ENCODE measurements at places on chromosomes 2 and 18.

GRCh38 chr2:144659731-144660275 is 139.9 kb upstream of the ZEB2 start:
- no peak for DNase-seq

DNA sequence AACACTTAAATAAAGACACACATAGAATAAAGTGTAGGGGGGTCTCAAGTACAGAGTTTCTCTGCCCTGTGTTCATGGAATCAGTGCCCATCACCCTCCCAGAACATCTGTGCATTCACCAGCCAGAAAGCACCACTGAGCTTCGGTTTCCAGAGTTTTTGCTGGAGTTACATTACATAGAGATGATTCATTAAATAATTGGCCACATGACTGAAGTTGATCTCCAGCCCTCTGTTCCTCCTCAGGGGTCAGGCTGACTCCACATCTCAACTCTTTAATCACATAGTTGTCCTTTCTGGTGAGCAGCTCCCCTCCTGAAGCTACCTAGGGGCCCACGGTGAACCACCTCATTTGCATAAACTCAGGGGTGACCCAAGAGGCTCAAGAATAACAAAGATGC is 129.8 kb downstream of the METTL4 start:
- DNase-seq, result no peak

DNA sequence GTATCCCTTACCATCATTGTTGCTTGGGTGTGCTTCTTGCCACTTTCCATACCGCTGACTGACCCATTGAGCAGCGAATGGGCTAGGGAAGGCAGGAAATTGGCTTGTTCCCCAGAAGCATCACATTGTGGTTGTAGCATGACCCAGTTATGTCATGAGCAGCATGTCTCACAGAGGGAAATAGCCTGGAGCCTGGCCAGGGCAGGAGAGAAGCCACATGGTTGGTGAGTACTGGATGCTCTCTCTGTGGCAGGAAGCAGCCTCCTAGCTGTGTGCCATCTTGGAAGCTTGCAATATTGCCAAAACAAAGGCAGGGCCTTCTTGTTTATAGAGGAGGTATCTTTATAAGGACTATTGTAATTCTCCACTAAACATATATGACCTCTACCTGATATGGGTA is 482.6 kb downstream of the PIK3C3 start:
- peak; percentile 100 for DNase-seq

DNA sequence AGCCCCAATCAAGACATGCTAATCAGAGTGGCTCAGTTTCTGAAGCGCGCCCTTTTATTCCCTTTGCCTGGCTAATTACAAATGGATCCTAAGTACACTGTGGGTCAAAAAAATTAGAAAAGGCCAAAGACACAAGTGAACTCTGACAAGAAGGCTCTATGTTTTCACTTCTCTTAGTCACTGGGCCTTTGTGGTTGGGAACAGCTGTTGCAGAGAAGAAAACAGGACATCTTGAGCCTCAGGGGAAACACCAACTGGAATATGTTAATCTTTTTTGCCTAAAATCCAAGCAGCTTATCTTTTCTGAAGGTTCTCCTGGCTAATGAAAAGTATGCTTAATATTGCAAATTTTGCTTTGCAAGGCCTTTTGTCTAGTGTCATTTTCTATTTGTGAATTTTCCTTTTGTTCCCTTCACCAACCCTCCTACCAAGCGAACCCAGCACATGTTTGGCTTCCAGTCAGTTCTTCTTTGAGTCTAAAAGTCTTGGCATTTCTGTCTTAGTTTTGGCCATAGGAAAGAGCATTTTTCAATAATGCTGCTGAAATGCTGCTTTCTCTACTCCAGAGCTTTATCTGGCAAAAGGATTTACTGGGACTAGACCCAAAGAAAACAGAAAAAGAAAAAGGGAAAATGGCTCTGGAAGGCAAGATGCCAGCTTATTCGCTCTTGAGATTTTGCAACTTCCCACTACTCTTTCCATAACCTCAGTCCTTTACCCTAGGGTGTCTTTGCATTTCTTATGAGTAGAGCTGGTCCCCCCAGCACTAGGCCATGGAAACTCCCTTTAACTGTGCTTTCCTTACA is 440.2 kb upstream of the ST6GAL2 start:
- DNase-seq, result peak; percentile 20

GRCh38 chr18:1361936-1362335 is 457.3 kb downstream of the ADCYAP1 start:
- DNase-seq, result no peak
